ENCODE measurements at places on chromosomes 12 and 14. TPM values are rescaled to one million over a fixed set of nuclear protein-coding genes. Genes with fewer than 3 reads are reported as not detected.

Gene ABHD12B
- total RNA-seq, result not detected

Gene FGF6
- total RNA-seq, result not detected

Gene TMEM30B
- total RNA-seq, result 4.8 TPM

Gene PTCSC3
- total RNA-seq, result not detected

Gene TXNDC16
- 7.4 TPM for total RNA-seq

Gene KRT8
- total RNA-seq, result 376 TPM

Gene RAPGEF3
- total RNA-seq, result 29.8 TPM

Gene TRHDE
- 0.74 TPM for total RNA-seq

Gene TSPAN19
- total RNA-seq, result not detected

Gene STK38L
- total RNA-seq, result 111 TPM

Gene ZCCHC8
- total RNA-seq, result 26.0 TPM

Gene NKX2-1
- total RNA-seq, result not detected

Gene POU6F1
- 33.9 TPM for total RNA-seq

Gene DNAJC22
- 0.40 TPM for total RNA-seq

Gene CLEC12A
- total RNA-seq, result not detected

Gene CLEC1A
- 1.4 TPM for total RNA-seq

Gene JDP2
- total RNA-seq, result 79.4 TPM

Gene KCNMB4
- total RNA-seq, result 6.5 TPM

Gene KCNC2
- total RNA-seq, result not detected

Gene IL31
- total RNA-seq, result not detected

Gene TMEM132D
- total RNA-seq, result 0.94 TPM

Gene PPM1H
- total RNA-seq, result 1.4 TPM

Gene ANO2
- 10.9 TPM for total RNA-seq

Gene PRR4
- total RNA-seq, result 3.2 TPM

Gene TOMM20L
- total RNA-seq, result not detected

Gene EPYC
- not detected for total RNA-seq

Gene HNF1A
- 0.27 TPM for total RNA-seq

Gene RPS29
- 8,808 TPM for total RNA-seq

Gene TAMALIN
- 11.8 TPM for total RNA-seq

Gene PRB2
- not detected for total RNA-seq

Gene APOLD1
- total RNA-seq, result 33.4 TPM

Gene APOF
- not detected for total RNA-seq

Gene HOTAIR
- 0.31 TPM for total RNA-seq

Data from gastroesophageal sphincter (tissue), 4 donors.